ENCODE measurements at places on chromosomes 4 and X.

GRCh38 chr4:185222598-185222997, 13.2 kb downstream of the SNX25 start:
- no peak for DNase-seq

DNA sequence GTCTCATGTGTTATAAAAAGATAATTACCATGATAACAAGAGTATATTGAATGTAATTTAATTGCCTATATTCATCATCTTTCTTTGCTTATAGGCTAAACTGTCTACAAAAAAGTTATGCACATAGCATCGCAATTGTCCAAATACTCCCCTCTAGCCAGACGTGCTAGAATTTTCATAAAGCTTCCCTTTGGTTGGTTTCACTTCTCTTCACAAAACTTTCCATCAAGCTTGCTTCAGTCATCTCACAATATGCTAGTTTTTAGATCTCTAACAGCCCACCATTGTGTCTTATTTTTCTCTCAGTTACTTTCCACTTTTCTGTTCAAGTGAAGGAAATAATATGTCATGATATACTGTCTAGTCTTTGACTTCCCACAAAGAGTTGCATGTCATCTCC, 448.3 kb upstream of the SPANXN1 start:
- DNase-seq = no peak

GRCh38 chrX:124540474-124540873, 194.1 kb downstream of the SH2D1A start:
- no peak for DNase-seq

GRCh38 chrX:68699960-68700746, 52.7 kb downstream of the STARD8 start:
- DNase-seq = no peak
